Choroid plexus epithelial cell (primary cell): ENCODE measurements at places on chromosomes 5 and 9.

- no peak for DNase-seq
Observed at GRCh38 chr9:135240871-135241311, 153.4 kb downstream of the OLFM1 start.

GRCh38 chr5:108271127-108271526 lies 110.8 kb downstream of the FBXL17 start:
- DNase-seq, result no peak

DNA sequence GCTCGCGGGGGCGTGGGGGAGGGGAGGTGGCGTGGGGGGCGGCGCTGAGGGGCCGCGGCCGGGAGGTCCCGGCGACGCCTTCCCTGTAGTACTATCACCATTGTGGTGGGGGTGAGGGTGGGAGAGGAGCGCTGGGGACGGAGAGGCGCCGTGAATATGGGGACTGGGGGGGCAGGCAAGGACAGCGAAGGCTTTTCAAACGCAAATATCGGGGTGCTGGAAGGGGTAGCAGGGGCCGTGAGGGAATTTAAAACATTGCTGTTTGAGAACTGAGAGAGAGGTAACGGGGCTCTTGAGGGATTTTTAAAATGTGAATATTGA lies 427 bp downstream of the RBM27 start:
- DNase-seq, result no peak

GRCh38 chr9:138020120-138020794 lies 142.7 kb downstream of the CACNA1B start:
- DNase-seq, result no peak

- no peak for DNase-seq
Observed at GRCh38 chr5:148206620-148207019, 3.8 kb downstream of the SPINK6 start.

DNA sequence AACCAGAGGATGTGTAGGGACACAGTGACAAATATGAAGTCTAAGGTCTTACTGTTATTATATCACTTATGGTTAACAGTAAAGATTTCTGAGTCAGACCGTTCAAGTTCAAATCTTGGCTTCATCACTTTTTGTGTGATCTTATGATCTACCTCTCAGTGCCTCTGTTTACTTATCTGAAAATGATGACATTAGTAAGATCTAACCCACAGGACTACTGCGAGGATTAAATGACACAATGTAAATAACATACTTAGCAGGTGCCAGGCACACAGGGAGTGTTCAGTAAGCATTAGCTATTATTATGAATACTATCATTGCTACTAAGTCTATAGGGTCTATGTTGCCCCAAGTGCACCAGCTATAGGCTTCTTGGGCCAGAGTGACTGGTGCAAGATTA lies 2.0 kb downstream of the IRF1 start:
- DNase-seq, result no peak

DNA sequence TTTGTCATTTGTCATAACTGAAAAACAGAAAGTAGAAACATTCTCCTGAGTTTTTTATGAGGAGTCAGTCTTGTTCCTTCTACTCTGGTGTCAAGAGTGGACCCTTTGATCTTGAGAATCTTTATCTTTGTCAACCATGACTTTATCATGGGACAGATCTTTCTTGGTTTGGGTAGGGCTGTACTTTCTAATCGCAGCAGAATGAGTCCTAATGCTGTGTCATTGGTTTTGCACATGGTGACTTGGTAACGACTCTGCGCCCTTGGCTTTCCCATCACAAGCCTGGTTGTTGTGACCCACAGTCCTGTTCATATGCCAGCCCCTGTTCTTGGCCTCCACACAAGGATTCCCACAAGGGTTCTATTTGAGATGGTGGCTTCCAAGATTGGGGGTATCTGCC lies 45.6 kb downstream of the AOPEP start:
- no peak for DNase-seq

GRCh38 chr5:66708368-66708767 lies 112.2 kb downstream of the MAST4 start:
- no peak for DNase-seq

DNA sequence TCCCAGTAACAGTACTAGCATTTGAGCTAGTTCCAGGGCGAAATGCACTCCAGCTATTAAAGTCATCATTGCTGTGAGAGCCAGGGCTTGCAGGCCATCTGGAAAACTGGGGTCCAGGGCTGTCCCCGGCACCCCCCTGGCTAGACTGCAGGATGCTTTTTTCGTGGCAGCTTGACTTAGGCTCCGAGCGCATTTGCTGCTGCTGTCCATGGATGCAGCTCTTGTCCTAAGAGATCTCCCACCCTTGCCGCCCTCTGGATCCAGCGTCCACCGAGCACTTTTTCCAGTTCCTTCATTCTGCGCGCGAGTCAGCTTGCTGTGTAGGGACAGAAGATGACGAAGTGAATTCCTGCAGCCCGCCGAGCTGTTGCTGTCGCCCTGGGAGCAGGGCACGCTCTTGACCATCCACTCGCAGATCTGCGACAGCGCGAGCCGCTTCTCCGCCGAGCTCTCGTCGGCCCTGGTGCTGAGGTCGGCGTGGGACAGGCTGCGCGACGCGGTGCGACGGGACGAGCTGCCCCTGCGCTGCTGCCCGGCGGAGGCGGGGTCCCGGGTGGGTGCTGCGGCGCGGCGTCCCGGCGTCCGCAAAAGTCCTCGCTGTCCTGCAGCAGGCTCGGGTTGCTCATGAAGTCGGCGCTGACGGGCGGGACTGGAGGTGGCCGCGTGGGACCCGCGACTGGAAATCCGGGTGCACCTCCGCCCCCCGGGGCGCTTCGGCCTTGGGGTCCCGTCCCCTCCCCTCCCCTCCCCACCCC lies 30.7 kb downstream of the OR2V1 start:
- peak; percentile 4 for DNase-seq

GRCh38 chr9:19122490-19123042 lies 4.7 kb downstream of the PLIN2 start:
- DNase-seq, result no peak

DNA sequence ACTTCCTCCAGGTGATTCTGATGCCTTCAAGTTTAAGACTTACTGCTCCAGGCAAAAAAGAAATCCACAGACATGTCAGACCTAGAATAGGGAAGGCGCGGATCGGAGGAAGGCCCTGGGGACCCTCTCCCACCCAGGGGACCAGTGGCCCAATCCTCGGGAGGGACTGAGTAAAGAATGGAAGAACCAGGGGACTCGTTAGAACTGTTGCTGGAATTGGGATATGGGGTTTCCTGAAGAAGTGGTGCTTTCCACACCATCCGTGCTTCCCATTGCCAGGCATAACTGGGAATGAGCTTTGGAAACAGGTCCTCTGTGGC lies 63.8 kb upstream of the SLC25A51 start:
- DNase-seq, result no peak

GRCh38 chr5:139223481-139223880 lies 25.3 kb upstream of the SIL1 start:
- no peak for DNase-seq

DNA sequence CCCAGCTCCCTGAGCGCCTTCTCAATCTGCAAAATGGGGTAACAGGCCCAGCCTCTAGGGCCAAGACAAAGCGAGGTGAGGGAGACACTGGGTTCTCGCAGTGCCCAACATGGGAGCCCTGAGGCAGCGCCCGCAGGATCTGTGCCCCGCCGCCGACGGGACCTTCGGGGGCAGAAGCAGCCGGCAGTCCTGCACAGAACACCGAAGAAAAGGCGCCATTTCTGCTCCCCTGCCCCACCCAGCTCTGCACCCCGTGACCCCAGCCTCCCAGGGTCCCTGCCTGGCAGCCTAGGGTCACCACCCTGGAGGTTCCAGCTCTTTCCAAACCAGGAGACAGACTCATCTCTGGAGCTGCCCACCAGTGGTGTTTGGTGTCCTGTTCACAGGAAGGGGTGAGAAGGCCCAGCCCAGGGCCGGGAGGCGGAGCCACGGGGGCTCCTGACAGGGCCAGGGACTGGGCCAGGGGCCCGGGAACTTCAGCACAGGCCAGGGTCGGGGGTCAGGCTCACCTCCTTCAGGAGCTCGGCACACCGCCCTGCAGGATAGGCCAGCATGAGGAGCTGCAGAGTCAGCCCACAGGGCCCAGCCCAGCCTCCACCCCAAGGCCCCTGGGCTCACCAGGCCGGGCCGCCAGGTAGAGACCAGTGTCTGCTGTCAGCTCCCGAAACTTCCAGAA lies 3.3 kb downstream of the LCN8 start:
- no peak for DNase-seq

DNA sequence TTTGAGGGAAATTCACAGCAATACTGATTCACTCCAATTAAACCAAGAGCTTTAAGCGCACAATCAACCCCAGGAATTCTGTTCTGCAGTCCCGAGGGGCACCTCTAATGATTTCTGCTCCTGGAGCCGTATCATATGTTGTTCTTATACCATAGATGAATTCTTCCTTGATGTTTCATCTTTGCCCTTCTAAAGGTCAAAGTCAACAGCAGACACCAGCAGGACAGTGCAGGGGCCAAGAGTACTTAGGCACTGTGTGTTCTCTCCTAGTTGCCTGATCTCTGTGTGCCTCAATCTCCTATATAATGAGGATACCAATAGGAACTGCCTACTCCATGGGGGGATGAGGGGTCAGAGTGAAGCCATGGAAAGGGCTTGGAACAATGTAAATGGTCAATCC lies 16.5 kb downstream of the EPB41L4B start:
- no peak for DNase-seq

GRCh38 chr5:139985733-139986132 lies 57.4 kb downstream of the NRG2 start:
- DNase-seq, result peak; percentile 58

GRCh38 chr9:113155911-113156588 lies 5.2 kb downstream of the SLC31A2 start:
- DNase-seq, result no peak

GRCh38 chr9:110157823-110158664 lies 49.9 kb downstream of the C9orf152 start:
- DNase-seq, result no peak

DNA sequence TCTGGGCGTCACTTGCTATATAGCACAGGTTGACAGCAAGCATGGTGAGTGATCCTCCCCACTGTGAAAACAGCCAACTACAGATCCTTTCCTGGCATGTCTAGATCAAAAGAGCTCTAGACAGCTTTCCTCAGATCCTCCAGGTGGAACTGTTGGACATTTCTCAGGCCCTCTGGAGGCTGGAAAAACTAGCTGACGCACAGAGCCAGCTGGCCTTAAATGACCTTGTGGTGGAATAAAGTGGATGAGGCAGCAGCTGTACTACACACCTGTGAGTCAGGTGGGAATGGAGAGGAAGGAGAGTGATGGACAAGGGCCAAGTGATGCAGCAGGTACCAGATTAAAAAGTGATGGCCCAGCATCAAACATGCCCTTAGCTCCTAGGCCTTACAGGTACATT lies 172.7 kb downstream of the TRIM32 start:
- no peak for DNase-seq

- DNase-seq, result no peak
Observed at GRCh38 chr5:131994533-131995226, 16.8 kb downstream of the ACSL6 start.

DNA sequence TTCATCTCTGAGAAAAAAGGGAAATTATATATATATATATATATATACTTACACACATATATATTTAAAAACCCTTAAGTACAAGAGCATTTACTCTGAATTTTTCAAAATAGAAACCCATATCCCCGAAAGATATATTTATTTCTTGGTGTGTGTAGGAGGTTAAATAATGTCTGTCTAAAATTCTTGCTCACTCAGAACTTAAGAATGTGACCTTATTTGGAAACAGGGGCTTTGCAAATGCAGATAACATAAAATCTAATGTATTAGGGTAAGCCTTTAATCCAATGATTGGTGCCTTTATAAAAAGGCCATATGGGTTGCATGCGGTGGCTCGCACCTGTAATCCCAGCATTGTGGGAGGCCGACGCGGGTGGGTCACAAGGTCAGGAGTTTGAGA lies 517.3 kb upstream of the TLE4 start:
- DNase-seq, result peak; percentile 52

DNA sequence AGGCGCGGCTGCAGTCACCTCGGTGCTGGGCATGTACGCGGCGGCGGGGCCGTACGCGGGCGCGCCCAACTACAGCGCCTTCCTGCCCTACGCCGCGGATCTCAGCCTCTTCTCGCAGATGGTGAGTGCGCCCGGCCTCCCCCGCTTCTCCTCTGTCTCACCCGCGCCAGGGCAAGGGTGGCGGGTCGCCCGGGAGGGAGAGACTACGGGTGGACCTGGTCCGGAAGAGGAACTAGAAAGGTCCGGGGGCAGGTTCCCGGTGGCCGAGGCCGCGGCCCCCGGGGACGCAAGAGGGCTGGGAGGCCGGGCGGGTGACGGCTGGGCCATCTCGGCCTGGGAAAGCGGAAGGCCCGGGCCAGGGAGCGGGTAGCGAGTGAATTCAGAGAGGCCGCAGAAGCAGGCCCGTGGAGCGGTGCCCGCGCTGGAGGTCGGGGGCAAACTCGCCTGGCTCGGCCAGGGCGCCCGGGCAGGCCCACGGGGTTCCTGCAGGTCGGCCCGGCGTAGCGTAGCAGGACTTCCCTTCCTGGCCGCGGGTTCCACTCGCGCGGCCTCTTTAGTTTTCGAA lies 711 bp downstream of the IRX1 start:
- no peak for DNase-seq

DNA sequence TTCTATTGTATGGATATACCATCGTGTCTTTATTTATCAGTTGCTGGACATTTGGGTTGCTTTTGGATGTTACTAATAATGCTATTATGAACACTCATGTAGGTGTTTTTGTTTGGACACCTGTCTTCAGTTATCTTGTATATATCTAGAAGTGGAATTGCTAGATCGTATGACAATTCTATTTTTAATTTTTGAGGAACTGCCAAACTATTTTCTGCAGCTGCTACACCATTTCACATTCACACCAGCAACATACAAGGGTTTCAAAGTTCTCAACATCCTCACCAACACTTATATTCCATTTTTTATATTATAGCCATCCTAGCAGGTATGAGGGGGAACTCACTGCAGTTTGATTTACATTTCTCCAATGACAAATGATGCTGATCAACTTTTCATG lies 324.6 kb downstream of the CAAP1 start:
- DNase-seq, result no peak

DNA sequence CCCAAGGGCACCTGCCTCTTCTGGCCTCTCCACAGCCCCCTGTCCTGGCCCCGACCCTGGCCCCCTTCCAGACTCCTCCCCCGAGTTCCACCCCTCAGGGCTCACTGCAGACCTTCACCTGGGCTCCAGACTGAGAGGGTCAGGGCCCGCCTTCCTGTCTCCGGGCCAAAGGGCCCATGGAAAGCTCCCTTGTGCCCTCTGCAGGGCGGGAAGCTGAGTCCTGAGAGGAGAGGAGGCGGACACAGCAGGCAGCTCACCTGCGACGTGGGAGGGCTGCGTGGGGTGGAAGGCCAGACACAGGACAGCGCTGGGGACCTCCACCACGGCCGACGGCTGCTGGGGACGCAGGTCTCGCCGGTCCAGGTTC lies 20.6 kb downstream of the DYNC2I2 start:
- DNase-seq, result no peak

GRCh38 chr5:58266402-58266801 lies 193.5 kb downstream of the PLK2 start:
- DNase-seq, result peak; percentile 27

- no peak for DNase-seq
Observed at GRCh38 chr5:2721385-2722138, 29.9 kb downstream of the IRX2 start.

DNA sequence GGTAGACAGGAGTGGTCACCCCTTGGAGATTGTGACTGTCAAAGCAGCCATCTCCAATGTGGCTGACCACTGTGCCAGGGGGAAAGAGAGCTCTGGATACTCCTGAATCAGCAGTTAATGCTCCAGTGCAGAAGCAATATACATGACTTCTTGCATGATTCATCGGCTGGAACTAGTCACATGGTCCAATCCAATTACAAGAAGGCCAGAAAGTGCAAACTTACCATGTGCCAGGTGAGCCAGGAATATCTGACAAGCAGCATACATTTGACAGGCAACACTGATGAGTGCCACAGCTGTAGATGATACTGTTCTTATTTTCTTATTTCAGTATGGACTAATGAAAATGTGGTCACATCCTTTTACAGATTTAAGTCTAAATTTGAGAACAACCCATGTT lies 440.0 kb upstream of the MPDZ start:
- peak; percentile 53 for DNase-seq
